Astrocyte (in vitro differentiated cells and primary cell): ENCODE measurements at places on chromosomes 6 and 20.
A peak's percentile ranks its signal among the peaks of the same experiment; 100 is the strongest.

- peak; percentile 30 for DNase-seq
- H3K36me3 ChIP-seq = no peaks in the 10 kb centered on the region
- H3K4me1 ChIP-seq = peaks cover 5% of the 10 kb centered on the region
These were observed 22.6 kb upstream of the BTN3A2 start for GRCh38 chr6:26342106-26343004.

DNA sequence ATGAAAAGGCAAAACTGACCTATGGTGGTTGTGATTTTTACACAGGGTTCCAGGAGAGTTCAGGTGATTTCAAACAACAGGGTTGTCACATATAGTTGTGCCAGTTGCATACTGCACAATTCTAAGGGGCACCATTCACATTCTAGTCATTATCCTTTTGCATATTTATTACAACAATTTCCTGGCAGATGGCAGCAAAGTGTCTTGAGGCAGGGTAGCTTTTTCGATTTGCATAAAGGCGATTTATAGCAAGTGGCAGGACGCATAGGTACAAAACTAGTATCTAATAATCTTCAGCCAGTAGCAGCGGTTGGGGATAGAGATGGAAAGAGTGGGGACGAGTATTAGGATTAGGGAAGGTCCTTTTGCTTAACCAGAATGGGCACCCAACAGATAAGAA lies 46.5 kb upstream of the TRAF3IP2 start:
- no peaks in the 10 kb centered on the region for H3K36me3 ChIP-seq
- H3K4me1 ChIP-seq = peaks cover 1% of the 10 kb centered on the region
- DNase-seq = no peak
- H3K27me3 ChIP-seq = no peaks in the 10 kb centered on the region

DNA sequence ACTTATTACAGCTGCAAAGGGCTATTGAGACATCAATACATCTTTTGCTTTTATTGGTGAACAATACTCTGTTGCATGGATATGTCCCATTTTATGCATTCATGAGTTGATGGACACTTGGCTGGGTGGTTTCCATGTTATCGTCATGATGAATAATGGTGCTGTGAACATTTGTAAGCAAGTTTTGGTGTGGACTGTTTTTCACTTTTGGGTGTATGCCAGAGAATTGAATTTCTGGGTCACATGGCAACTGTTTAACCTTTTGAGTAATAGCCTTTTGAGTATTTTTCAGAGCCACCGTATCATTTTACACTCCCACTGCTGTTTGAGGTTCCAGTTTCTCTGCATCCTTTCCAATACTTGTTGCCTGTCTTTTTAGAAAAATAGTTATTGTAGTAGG lies 107.0 kb downstream of the JARID2 start:
- no peak overlapping the region for H3K4me3 ChIP-seq
- DNase-seq = peak; percentile 55
- H3K27me3 ChIP-seq = no peaks in the 10 kb centered on the region
- H3K27ac ChIP-seq = no peak overlapping the region
- H3K4me1 ChIP-seq = peaks cover 12% of the 10 kb centered on the region

GRCh38 chr6:116387374-116387773 lies 16.6 kb downstream of the DSE start:
- peak; percentile 81 for DNase-seq
- peaks cover 52% of the 10 kb centered on the region for H3K4me1 ChIP-seq
- no peak overlapping the region for H3K4me3 ChIP-seq
- H3K36me3 ChIP-seq = no peaks in the 10 kb centered on the region
- H3K27ac ChIP-seq = peak overlapping the region; percentile 67
- no peaks in the 10 kb centered on the region for H3K27me3 ChIP-seq

DNA sequence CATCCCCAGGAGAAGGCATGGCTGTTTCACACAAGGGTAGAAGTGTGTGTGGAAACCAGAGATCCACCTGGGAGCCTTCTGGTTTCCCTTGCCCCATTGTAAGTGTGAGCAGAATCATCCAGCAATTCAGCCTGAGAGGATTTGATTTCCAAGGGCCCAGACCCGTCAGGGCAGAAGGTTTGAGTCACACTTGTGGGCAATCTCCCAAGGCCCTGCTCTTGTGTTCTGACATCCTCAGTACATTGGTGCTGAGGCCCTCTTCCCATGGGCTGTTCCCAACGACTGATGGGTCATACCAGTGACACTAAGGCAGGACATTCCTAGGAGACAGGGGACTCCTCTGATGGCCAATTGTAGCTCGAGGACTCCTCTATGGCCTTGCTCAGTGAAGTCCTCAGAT lies 58.2 kb upstream of the POLR1H start:
- no peak overlapping the region for H3K27ac ChIP-seq
- DNase-seq = peak; percentile 4
- H3K36me3 ChIP-seq = no peaks in the 10 kb centered on the region
- H3K4me1 ChIP-seq = no peaks in the 10 kb centered on the region
- no peak overlapping the region for H3K4me3 ChIP-seq

- no peak for DNase-seq
- peak overlapping the region; percentile 88 for H3K27ac ChIP-seq
- peak overlapping the region; percentile 44 for H3K4me3 ChIP-seq
- no peaks in the 10 kb centered on the region for H3K27me3 ChIP-seq
- H3K4me1 ChIP-seq = peaks cover 31% of the 10 kb centered on the region
These were observed 93.4 kb upstream of the NHSL1 start for GRCh38 chr6:138592749-138593123.

DNA sequence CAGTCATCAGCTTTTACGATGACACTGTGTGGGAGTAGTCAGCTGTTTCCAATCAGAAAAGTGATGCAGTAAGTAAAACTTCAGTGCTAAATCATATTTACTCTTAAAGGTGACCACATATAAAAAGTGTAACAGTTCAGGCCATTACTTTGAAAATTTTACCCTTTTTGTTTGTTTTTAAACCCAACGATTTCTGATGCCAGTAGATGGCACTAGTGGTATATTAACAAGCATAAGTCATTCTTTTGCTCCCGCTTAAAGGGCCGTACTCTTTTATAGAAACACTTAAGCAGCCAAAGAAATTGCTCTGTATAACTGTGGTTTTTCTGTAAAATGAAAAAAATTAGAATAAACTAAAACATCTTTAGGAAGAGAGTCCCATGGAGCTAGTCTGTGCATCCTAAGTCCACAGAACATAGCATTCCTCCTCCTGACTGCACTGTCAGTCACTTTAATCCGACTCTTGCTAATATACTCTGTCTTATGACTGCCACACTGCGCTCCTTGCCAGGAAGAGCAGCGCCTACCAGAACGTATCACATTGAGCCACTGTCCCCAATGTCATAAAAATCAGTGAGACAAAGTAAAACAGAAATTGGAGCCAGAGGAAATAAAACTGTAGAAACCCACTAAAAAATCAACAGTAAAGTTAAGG lies 25.0 kb downstream of the HEBP2 start:
- H3K4me1 ChIP-seq = no peaks in the 10 kb centered on the region
- no peaks in the 10 kb centered on the region for H3K27me3 ChIP-seq

DNA sequence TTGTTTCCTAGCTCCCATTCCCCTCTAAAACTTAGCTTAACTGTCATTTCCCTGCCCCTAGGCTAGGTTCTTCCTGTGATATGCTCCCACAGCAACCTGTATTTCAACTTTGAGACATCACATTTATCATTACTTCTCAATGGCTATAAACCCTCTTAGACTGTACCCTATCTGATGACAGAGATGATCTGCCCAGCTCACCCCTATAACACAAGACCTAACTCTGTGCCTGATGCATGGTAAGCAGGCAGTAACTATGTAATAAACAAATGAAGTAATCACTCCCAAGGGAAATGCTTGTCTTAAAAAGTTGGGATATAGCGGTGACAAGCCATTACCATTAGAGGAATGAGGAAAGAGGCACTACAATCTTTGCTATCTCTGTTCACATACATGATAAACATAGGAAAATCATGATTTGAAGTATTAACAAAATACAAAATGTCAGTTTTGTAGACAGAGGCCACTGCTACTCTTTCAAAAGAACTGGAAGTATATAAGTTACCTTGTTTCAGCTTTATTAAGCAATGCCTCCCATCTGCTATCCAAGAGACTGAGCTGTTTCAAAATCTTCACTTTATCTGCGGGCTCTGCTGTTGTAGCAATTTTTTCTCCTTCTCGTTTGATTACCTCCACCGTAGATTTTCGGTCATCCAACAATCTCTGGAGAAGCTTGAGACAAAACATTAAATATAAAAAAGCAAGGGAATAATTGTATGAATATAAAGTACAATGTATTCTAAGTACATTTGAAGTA lies 110.7 kb downstream of the DST start:
- no peaks in the 10 kb centered on the region for H3K27me3 ChIP-seq
- no peak overlapping the region for H3K27ac ChIP-seq
- DNase-seq = no peak
- peaks cover 28% of the 10 kb centered on the region for H3K4me1 ChIP-seq

DNA sequence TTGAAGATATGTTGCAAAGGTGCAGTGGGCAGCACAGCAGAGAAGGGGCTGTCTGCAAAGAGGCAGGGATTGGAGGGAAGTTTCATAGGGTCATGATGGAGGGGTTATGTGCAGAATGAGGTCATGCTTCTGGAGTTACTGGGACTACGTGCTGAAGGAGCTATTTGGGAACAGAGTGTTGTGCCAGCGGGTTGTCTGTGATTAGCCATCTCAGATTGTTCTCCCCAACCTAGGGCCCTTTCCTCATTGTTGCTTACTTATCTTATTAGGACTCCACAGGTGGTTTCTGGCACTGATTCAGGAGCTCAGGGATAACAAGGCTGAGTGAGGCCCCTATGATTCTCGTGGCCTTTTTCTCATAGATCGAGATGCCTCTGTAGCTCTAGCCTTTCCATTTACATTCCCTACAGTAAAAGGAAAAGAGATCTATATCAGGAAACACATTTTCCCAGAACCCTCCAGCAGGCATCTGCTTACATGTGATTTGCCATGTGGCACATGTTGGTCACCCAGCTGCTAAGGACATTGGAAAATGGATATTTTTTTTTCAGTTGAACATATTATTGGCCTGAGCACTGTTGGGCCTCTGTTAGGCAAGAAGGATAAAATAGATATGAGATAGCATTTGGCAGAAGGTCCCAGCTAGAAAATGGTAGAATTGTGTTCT lies 429.6 kb upstream of the PLCB4 start:
- no peak overlapping the region for H3K27ac ChIP-seq
- no peaks in the 10 kb centered on the region for H3K36me3 ChIP-seq
- no peak for DNase-seq

GRCh38 chr20:31713312-31714273 lies 9.1 kb downstream of the BCL2L1 start:
- H3K27ac ChIP-seq = peak overlapping the region; percentile 99
- H3K27me3 ChIP-seq = no peaks in the 10 kb centered on the region
- peak overlapping the region; percentile 54 for H3K4me3 ChIP-seq

DNA sequence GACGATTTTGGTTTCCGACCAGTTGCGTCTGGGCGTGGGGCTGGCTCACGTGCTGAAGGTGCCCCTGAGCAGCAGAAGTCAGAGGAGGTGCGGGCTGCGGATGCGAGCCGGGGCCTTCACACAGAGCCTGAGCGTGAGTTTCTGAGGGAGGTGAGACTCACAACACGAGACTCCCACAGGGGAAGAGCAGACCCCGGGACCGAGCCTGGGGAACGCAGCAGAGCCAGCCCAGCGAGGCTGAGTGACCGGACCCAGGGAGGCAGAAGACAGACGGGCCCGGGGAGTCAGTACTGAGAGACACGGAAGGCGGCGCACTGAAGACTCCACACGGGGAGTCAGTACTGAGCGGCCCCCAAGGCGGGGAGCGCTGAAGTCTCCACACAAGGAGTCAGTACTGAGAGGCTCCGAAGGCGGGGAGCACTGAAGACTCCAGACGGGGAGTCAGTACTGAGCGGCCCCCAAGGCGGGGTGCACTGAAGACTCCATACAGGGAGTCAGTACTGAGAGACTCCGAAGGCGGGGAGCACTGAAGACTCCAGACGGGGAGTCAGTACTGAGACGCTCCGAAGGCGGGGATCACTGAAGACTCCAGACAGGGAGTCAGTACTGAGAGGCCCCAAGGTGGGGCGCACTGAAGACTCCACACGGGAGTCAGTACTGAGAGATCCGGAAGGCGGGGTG lies 77.8 kb downstream of the DLL1 start:
- no peaks in the 10 kb centered on the region for H3K36me3 ChIP-seq
- peaks cover 2% of the 10 kb centered on the region for H3K27me3 ChIP-seq
- H3K27ac ChIP-seq = no peak overlapping the region
- DNase-seq = no peak

GRCh38 chr6:113642714-113643406 lies 214.3 kb upstream of the MARCKS start:
- H3K27ac ChIP-seq = no peak overlapping the region
- no peak for DNase-seq
- peaks cover 3% of the 10 kb centered on the region for H3K27me3 ChIP-seq
- no peaks in the 10 kb centered on the region for H3K36me3 ChIP-seq
- H3K4me1 ChIP-seq = peaks cover 26% of the 10 kb centered on the region

- H3K36me3 ChIP-seq = no peaks in the 10 kb centered on the region
- peak; percentile 46 for DNase-seq
- H3K4me1 ChIP-seq = peaks cover 21% of the 10 kb centered on the region
- H3K27ac ChIP-seq = no peak overlapping the region
- H3K4me3 ChIP-seq = no peak overlapping the region
- no peaks in the 10 kb centered on the region for H3K27me3 ChIP-seq
These were observed 295.7 kb downstream of the C6orf118 start for GRCh38 chr6:165013701-165014100.

DNA sequence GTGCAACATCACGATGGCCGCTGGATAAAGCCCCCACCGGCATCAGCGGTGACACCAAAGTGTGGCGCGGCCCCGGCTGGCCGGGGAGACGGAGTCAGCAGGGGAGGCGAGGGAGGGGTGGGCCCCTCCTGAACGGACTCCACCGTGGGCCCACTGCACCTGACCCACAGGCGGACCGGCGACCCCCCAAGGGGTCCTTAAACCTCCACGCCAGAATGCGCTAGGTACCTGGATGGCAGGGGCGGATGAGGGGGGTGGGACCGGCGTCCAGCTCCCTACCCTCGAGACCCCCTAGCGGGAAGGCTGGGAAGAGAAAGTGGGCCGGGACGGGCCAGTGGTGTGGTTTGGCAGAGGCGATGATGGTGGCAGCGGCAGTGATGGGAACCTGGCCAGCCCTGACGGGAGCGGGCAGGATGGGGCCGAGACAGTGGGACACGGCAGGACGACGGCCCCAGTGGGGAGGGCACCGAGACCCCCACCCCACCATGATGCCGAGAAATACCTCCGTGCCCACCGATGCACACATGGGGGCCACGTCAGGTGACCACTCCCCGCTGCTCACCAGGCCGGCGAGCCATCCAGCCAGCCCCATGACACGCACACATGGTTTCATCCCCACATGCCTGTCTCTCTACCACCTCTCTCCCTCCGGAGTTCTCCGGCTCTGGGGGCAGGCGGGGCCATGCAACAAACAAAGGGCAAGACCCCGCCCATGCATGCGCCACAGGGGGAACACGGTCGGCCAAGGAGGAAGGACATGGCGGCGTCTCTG lies 771.9 kb upstream of the DEFB115 start:
- H3K36me3 ChIP-seq = no peaks in the 10 kb centered on the region
- no peak overlapping the region for H3K27ac ChIP-seq
- H3K4me3 ChIP-seq = no peak overlapping the region
- DNase-seq = no peak

- no peaks in the 10 kb centered on the region for H3K36me3 ChIP-seq
- no peak overlapping the region for H3K4me3 ChIP-seq
- H3K4me1 ChIP-seq = peaks cover 18% of the 10 kb centered on the region
- H3K27ac ChIP-seq = no peak overlapping the region
- no peaks in the 10 kb centered on the region for H3K27me3 ChIP-seq
These were observed 156.9 kb downstream of the FOXC1 start for GRCh38 chr6:1766654-1767053.
